CD4-positive, alpha-beta T cell treated with Interleukin-21 for 1 hour (primary cell): ENCODE measurements at places on chromosomes 12 and 14.

DNA sequence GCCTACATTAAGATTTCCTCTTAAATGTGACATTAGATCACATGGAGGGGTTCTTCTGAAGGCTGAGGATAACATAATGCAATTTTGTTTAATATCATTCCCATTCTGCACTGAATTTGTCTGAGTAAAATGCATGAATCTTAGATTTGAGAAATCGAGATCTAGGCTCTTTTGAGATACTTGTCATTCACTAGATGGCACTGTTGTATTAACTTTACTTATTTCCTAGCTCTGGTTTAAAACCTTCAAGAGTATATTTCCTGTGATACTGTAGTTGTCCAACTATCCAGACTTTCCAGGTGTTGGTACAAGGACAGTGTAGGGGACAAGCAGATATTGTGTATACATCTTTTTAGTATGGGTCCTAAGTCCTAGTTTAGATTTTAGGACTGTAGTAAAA, 91.7 kb upstream of the SEL1L start:
- DNase-seq = no peak

- no peak for DNase-seq
Measured at GRCh38 chr12:52630008-52630500, 11.7 kb upstream of the KRT73 start.

DNA sequence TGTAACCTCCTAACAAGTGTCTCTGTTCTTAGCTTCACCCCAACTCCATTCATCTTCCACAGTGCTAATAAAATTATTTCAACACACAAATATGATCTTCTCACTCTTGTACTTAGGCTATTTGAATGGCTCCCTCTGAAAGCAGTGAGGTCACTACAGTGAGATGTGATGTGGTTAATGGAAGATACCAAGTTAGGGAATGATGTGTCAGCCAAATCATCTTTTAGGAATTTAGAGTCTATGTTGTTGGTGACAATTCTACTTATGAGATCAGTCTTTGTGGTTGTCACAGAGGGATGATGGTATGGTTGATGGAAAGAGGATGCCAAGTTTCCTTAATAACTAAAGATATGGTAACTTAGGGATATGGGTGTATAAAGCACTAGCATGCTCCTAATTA, 57.6 kb downstream of the POLR3B start:
- DNase-seq = no peak

DNA sequence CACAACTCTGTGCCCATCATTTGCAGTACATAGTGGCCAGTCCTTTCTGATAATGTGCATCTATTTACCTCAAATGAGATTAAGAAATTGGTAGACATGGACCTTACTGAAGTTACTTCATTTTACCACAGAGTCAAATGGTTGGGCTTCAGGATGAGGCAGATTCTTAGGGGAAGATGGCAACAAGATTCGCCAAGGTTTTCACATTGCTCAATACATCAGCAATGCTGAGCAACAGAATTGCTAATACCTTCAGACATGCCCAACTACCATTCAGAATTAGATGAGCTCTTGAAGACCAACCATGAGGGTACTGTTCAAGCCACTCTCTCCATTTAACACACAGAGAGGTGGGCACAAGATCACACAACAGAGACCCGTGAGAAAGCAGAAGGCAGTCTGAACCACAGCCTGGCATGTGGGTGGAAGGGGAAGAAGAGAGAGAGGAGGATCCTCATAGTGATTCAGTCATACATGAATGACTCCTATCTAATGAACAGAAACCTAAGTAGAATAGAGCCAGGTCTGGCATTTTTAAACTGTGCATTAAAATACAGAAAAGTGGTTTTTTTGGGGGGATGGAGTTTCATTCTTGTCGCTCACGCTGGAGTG, 28.5 kb downstream of the CPM start:
- DNase-seq = no peak

- no peak for DNase-seq
Measured at GRCh38 chr12:132263451-132264049, 65.8 kb downstream of the GALNT9 start.

GRCh38 chr12:116880817-116881324, 370 bp downstream of the HRK start:
- no peak for DNase-seq

- DNase-seq = no peak
Measured at GRCh38 chr14:89331398-89331797, 85.6 kb downstream of the FOXN3 start.

DNA sequence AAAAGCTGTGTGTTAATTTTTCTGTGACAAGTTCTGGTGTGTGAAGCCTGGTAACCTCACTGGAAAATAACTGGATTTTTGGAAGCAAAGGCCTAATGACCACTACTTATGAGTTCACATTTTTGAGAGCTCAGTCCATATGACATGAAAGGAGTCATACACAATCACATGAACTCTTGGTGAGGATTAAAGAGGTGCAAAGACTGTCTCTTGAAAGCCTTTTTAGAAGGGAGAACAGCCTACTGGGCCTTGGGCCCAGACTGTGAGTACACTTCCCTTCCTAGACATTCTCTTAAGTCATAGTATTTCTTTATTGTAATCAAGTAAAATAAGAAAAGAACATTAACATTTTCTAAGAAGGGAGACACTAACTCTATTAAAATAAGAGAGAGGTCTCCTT, 176.1 kb downstream of the BCAT1 start:
- no peak for DNase-seq

- DNase-seq = no peak
Measured at GRCh38 chr14:37936971-37937370, 270.7 kb upstream of the SSTR1 start.

DNA sequence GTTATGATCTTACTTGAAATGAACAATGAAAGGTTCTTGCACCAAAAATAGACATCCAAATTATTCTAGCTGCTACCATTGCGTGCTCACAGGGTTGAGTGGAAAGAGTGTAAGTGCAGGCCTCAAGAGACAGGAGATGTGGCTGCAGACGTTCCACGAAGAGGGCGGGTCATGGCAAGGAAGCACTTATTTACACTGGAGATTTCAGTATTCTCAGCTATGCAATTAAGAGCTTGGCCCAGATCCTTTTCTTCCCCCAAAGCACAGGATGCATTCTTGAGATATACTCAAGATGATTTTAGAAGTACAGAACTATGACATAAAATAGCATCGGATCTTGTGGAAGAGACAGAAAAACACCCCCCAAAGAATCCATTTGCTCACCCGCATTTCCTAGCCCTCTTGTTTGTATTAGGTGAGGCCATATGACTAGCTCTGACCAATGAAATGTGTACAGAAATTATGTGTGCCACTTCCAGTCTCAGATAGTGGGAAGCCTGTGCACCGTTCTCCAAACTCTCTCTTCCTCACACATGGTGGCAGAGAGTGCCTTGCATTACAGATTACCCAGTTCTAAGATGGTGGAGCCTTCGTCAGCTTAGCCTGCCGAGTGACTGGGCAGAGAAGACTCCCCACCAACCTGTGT, 261.4 kb downstream of the TTC8 start:
- DNase-seq = no peak

DNA sequence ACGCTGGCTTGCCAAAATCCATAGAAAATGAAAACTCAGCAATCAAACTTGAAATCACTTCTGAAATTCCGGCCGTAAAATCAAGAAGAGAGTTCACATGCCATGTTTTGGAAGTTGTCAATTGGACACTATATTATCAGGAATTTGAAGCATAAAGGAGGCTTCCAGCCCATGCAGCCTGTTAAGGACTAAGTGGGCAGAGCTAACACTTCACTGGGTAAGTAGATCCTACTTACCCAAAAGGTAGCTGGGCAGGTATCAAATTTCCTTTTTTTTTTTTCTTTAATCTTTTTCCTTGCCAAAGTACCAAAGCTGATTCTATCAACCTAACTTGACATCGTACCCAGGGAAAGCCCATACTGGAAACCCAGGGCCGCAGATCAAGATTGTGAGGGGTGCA, 71.5 kb upstream of the ARHGAP5 start:
- DNase-seq = no peak

- DNase-seq = no peak
Measured at GRCh38 chr14:64721391-64721791, 17.2 kb downstream of the PLEKHG3 start.

DNA sequence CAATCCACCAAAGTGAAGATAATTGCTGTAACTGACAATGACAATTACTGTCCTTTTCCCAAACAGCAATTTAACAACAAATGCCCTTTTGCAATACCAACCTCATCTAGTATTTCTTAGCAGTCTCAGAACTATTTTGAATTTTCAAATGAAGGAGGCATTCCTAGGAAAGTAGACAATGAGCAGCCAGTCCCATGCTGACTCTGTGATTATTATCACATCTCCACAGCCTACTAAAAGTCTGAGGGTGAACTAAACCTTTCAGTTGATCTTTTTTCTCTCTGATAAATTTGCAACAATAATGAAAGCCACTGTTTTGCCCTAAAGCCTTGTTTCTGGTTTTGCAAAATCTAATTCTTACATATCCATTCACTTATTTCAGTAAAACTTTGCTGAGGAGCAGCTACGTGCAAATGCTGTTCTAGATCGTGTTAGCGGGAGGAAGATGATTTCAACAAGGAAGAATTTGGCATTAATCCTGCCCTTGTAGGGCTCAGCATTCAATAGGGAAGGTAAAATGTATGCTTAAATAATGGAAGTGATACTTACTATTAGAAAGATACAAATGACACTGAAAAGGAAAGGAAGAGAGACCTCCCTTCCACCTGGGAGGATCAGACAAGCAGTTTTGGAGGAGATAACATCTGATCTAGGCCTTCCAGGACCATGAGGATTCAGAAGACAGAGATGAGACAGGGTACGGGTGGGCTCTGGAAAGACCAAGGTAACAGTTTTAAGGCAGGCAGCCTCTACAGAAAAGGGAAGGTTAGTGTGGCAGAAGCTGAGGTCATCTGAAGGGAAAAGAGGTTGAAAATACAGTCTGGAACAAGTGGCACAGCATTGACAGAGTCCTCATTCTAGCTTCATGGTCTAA, 47.4 kb downstream of the SLC38A1 start:
- DNase-seq = no peak

DNA sequence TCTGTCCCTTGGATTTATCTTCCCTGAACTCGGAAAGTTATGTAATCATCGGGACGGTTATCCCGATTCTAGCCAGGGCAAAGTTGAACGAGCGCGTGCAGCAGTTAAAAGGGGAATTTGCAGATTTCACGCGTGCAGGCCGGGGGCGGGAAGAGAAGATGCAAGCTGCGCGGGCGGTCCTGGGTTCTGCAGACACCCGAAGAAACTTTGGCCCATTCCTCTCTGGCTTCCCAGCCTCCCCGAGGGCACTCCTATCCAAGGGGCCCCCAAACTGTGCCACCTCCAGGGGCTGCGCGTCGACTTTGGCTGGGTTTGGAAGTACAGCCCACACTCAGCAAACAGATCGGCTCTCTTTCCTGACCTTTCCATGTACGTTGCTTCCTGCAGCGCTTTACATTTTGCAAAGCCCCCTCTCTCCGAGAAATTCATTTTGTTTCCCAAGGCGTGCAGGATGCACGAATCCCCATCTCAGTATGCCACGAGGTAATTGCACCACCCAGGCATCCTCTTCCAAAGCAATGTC, 941 bp upstream of the PPP1CC start:
- no peak for DNase-seq

DNA sequence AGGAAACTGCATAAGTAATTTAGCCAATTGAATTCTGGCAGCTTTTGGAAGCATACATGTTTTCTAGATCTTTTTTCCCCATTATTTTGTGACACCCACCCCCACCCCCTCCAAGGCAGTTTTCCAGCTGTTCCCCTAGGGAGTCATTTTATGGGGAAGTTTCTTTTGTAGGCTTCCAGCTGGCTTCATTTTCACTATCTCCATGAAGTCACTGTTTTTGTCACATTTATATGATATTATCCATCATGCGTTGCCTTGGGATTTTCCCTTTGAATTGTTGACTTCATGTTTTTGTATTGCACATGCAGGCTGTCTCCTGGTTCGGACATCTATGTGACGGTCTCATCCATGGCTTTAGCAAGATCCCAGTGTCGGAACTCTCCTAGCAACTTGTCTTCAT, 233.6 kb upstream of the RGS6 start:
- no peak for DNase-seq

DNA sequence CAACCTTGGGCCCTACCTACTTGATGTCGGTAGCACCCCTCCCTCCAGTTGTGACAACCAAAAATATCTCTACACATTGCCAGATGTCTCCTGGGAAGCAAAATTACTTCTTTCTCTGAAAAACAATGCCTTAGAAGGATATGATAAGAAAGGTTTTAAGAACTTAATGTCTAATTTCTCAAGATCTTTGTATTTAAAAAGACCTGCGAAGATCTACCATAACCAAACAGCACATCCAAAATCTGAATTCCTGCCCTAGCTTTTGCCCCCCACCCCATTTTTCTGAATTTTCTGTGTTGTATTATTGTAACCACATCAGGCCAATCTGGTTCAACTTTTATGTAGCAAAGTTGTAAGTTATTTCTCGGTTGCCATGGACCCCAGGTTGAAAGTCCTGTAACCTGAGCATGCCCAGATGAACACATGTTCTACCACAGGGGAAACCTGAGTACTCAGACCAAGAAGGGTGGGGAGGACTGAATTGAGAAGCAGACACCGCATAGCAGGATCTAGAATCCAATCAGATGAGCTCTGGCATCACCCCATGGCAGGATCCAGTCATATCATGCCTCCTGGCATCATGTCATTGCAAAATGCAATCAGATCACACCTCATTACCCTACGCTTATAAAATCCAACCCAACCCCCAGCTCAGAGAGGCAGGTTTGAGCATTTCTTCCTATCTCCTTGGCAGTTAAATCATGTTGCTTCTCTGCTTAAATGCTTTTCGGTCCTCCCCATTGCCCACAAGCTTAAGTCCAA, 8.7 kb downstream of the TMEM253 start:
- DNase-seq = no peak

- DNase-seq = no peak
Measured at GRCh38 chr14:55192054-55192621, 753 bp upstream of the DLGAP5 start.

DNA sequence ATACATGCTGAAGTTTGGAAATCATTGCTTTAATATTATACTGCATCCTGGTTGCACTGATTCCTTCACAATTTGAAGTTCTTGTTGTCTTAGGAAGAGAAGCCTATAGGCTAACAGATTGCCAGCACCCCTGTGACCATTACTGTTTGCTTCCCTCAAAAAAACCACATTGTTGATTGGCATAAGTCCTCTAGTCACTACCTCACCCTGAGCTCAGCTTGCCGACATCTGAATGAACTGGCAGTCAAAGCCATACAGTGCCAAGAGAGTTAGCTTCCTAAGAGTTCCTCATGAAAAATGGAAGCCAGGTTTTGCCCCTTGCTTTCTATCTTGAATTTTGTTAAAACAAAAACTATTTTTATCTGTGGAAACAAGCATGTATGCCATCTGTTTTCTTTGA, 276.1 kb downstream of the SYT1 start:
- no peak for DNase-seq

GRCh38 chr14:92351750-92352149, 28.8 kb downstream of the SLC24A4 start:
- DNase-seq = no peak

GRCh38 chr12:45209784-45210183, 6.1 kb upstream of the ANO6 start:
- no peak for DNase-seq
